ENCODE measurements at places on chromosomes 16 and 17. TPM values are rescaled to one million over a fixed set of nuclear protein-coding genes. Genes with fewer than 3 reads are reported as not detected.

Gene RRAD
- total RNA-seq, result 27.7 TPM

DNA sequence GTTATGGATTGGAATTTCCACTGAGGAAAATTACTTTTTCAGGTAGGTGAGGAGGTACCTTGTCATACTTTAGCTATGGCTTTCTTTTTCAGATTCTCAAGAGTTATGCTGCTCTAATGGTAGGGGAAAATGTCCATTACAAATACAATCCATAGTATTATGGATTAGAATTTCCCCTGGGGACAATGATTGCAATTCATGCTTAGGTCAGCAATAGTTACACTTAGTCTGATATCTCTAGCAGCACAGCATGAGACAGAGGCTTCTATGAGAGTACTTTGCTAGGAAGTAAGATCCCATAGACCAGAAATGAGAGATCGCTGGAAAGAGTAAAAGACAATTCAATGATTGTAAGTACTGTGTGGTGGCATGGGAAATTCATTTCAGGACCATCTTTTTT lies 949.5 kb upstream of the CDH8 start:
- DNase-seq, result no peak

DNA sequence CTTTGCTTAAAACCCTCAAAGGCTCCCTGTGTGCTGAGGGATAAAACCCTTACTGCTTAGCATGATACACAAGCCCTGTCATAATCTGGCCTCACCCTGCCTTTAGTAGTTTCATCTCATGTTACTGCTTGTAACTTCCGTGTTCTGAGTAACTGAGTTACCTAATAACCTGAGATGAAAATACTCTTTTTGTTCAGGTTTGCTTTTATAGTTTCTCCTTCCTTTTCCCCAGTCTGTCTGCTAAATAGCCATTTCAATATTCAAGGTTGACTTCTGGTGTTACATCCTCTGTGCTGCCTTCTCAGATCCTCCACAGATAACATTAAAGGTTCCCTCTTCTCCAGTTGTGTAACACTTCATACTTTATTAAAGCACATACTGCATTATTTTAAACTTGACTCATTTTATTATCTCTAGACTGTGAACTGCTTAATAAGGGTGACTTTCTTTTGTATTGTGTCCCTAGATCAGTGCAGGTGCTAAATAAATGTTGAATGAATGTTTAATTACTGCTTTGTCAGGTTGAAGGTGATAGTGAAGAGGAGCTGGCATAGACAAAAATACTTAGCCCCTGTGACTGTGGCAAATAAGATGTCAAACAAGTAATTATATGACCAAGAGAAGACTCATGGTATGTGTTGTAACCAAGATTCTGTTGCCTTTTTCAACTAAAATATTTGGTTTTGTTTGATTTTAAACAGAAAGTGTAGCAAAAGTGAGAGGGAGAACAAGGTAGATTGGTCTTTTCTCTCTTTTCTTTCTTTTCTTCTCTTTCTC lies 47.8 kb downstream of the NFAT5 start:
- DNase-seq, result peak; percentile 4

Gene SLC12A3
- not detected for total RNA-seq

Gene CD68
- total RNA-seq, result 15.0 TPM

- DNase-seq, result no peak
Observed at GRCh38 chr16:929227-930073, 41.3 kb downstream of the LMF1 start.

DNA sequence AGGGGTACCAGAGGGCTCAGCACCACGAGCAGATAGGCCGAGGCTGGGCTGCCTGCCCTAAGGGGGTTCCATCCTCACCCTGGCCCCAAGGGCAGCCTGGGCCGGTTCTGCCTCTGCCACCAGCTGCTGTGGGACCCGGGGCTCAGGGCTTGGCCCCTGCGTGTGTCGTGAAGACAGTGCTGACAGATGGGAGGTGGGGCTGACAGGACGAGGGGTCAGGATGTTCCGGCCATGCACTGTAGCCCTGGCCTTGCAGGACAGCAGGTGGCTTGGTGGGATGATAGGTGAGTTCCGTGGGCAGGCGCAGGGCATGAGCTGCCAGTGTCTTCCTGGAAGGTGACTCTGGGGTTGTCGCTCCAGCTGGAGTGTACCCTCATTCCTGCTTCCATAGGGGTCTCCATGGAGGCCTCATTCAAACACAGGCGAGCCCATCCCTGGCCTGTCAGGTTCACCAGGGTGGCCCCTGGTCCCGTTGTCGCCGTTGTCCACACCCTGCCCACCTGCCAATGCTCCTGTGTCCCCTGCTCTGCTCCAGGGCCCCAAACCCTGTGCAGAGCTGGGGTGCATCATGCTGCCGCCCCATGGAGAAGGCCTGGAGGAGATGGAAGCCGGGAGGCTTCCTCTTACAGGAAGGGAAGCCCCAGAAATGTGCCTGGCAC lies 57.2 kb downstream of the WDR45B start:
- no peak for DNase-seq

GRCh38 chr17:81418710-81419318 lies 23.6 kb downstream of the BAHCC1 start:
- DNase-seq, result peak; percentile 55
